ENCODE measurements at places on chromosomes 12 and 14.

- DNase-seq, result no peak
These were observed 47.6 kb downstream of the RIMBP2 start for GRCh38 chr12:130668286-130669204.

DNA sequence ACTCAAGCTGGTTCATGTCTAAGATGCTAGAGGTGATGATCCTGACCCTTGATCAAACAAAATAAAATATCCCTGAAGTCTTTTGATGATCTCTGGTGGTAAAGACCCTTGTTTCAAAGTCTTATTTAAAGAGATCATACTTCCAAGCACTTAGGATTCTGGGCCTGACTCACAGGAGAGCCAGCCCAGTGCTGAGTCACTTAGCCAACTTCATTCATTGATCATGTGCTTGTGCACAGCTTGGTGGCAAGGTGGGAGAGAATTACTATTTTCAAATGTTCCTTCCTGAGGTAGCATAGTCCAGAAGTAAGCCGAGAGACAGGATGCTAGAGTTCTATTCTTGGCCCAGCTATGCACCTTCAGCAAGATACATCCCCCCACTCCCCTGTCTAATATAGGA, 40.6 kb downstream of the SCN8A start:
- DNase-seq, result no peak

DNA sequence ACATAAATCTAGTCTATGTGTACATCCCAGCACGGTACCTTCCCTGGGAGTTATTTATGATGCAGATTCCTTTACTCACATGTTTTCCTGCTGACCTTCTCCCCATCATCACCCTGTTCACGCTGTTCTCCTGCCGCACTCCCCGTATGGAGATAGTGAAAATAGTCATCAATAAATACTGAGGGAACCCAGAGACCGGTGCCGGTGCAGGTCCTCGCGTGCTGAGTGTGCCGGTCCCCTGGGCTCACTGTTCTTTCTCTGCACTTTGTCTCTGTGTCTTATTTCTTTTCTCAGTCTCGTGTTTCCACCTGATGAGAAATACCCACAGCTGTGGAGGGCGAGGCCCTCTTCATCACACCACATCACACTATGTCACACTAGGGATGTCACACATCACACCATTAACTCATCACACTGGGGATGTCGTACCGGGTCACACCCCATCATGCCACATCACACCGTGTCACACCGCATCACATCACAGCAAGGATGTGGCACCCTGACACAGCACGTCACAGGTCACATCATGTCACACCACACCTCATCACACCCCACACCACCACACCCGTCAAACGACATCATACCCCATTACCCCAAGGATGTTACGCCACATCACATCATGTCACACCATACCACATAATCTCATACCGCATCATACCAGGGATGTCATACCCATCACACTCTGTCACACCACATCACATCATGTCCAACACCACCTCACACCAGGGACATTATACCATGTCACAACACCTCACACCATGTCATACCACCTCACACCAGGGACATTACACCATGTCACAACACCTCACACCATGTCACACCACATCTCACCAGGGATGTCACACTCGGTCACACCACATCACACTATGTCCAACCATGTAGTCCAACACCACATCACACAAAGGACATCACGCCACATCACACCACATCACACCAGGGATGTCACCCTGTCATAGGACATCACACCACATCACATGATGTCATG, 207.0 kb downstream of the TMEM121 start:
- no peak for DNase-seq

- no peak for DNase-seq
These were observed 447.6 kb upstream of the CCDC196 start for GRCh38 chr14:66038618-66039017.

DNA sequence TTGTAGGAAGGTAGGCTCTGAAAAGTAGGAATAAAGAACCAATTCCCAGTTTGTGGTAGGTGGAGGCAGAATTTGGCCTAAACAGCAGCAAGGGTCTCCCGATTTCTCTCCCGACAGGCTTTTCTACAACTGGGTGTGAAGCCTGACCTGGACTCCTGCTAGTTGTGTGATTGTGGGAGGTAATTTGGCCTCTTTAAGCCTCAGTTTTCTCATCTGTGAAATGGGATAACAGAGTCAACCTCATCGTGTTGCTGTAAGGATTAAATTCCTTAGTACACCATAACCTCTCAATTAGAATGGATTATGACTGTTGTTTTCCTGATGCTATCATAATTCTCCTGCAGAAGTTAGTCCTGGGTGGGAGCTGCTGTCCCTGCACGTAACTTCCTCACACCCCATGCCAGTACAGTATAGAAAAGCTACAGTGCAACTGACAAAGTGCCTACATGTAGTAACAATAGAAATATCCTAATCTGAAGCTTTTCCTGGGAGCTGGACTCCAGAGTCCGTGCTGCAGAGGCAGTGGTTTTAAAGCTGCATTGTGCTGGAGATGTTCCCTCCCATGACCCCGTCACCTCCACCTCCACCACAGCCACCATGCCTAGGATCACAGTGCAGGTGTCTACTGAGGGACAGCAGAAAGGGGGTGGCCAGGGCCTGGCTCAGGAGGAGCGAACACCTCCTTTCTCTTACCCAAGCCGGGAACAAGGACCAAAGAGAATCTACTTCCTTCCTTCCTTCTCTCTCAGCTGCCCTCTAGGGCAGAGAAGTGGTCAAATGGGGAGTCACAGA, 76.5 kb downstream of the FBXL14 start:
- DNase-seq, result no peak

- no peak for DNase-seq
These were observed 17.0 kb downstream of the OR8S1 start for GRCh38 chr12:48542300-48542928.

- no peak for DNase-seq
These were observed 74.8 kb upstream of the FRMD6 start for GRCh38 chr14:51576879-51577278.

DNA sequence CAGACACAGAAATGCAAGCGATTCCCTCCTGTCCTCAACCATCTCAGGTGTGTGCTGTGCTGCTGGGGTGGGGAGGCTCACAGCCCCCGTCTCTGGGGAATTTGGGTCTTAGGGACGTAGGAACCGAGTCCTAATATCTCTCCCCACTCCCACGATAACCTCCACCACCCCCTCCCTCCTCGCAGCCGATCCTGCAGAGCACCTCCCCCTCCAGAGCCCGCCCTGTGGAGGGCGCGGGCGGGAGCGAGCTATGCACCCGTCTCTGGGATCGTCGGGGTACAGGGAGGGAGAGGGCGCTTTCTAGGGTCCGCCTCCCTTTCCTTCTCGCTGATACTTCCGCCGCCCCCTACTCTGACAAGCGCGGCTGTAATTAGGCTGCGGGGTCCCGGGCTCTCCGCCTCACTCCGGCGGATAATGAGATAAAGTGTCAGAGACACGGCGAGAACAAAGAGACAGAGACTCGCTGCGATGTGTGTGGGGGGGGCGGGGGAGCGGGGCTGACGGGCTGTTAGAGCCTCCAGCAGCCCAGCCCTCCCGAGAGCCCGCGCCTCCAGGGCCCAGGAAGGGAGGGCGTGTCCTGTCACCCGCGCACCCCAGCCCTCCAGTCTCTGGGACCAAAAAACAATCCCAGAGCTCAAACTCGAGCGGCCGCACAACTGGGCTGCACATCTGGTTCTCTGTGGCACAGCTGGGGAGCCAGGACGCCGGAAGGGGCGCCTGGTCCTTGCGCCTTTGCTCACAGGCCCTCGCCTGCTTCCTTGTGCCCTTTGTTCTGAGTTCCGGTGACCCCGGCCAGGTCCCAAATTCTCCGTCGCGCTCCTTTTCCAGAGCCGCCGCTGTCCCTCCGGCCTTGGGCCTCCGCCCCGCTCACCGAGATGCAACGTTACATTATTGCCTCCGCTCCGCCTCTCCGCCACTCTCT, 8.7 kb downstream of the SHMT2 start:
- no peak for DNase-seq

- no peak for DNase-seq
These were observed 15.3 kb downstream of the DYNC1H1 start for GRCh38 chr14:101979666-101980065.
